ENCODE measurements at places on chromosomes 16 and 17.

DNA sequence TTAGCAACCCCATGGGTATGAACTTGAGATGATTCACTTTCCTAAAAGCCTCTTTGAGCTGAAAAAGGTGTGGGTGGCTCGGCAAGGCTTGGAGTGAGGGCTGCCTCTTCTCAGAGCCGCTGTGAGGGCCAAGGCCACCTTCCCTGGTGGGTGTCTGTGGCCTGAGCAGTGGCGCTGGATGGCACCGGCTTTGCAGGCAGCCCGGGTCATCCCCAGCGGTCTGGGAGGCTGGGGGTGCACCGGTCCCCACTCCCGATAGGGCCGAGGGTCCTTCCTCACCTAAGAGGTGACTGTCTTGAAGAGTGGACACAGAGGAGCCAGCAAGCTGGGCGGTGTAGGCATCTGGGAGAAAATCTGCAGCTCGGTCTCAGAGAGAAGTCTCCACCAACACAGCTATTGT lies 79.2 kb upstream of the RBL2 start:
- DNase-seq, result no peak

DNA sequence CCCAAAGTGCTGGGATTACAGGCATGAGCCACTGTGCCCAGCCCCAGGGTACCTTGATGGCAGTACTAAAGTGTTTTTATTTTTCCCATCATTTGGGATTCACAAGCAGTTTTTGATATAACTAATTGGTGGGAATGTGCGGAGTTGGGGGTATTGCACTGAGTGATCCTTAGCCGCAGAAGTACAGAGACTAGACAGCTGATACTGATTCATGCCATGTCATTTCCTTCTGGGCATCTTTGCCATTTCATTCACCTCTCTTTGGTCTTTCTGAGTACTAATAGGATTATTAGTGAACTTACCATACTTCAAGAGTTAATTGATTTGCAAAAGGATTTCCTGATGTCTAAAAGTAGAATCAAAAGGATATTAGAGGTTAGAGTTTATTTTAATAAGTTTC lies 9.7 kb downstream of the NMT1 start:
- no peak for DNase-seq

DNA sequence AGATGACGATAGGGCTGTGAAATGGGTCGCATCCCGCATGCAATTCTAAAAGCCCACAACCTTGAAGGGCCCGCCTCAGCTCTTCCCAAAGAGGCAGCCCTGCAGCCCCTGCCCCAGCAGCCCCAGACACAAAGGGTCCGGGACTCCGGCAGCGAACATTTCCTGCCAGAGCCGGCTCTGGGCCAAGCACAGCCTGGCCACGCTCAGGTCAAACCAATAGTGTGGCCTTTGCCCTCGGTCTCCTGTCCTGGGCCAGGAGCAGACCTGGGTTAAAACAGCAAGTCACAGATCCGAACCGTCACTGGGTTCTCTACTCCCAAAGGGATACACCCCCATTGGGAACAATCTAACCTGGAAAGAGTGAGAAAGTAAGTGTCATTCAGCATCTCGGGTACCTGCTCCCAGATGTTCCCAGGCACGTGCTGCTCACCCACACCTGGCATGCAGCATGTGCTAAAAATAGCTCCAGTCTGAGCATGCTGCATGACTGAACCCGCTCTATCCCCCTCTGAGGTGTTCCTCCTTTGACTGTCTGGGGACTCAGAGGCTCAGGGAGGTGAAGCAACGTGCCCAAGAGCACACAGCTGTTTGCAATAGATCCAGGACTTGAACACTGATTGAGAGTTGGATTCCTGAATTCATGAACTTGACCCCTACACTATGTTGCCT lies 22.2 kb upstream of the ATP2A3 start:
- DNase-seq, result peak; percentile 47

- peak; percentile 53 for DNase-seq
Measured at GRCh38 chr16:50309527-50310307, 43.4 kb downstream of the ADCY7 start.

- no peak for DNase-seq
Measured at GRCh38 chr16:11964761-11965551, at the start of gene TNFRSF17. TSS of gene TNFRSF17 (plus strand) at chr16:11965210. CDS start at chr16:11965325, 115 bp downstream.

- DNase-seq, result no peak
Measured at GRCh38 chr17:69335058-69335457, 8.1 kb upstream of the ABCA5 start.

DNA sequence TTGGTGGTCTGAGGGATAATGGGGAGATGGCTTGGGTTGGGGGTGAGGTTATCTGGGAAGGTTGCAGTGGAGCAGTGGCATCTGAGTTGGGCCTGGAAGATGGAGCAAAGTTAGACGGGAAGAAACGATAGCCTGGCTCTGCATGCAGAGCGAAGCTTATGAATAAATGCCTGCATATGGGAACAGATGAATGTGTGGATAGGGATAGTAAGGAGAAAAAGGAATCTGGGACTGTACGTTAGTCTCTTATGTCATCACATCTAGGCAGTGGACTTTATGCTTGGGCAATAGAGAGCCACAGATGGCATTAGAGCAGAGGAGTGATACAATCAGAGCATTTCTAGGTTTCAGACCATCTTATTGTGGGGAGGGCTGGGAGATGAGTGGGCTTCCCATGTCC lies 33.0 kb downstream of the CPNE2 start:
- DNase-seq, result no peak

DNA sequence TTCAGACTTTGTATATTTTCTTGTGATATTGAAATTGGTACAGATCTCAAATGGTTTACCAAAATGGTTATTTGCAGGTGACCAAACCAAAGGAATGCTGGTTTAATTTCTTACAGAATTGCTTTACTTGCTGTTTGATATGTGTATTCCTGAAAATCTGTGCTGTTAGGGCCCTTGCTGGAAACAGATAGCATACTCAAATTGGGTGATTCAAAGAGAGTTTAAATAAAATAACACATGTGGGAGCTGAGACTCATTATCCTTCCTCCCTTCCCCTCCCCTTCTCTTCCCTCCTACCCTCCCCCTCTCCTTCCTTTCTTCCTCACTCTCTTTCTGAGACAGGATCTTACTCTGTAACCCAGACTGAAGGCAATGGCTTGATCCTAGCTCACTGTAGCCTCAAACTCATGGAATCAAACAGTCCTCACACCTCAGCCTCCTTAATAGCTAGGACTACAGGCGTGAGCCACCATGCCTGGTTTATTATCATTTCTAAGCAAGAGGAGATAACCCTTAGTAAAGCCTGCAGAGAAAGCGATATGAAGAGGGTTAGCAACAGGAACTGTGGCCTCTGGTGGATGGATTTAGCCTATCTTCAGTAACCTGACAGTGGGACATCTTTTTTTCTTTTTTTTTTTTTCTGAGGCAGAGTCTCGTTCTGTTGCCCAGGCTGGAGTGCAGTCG lies 141.9 kb downstream of the BCAS3 start:
- DNase-seq, result no peak

DNA sequence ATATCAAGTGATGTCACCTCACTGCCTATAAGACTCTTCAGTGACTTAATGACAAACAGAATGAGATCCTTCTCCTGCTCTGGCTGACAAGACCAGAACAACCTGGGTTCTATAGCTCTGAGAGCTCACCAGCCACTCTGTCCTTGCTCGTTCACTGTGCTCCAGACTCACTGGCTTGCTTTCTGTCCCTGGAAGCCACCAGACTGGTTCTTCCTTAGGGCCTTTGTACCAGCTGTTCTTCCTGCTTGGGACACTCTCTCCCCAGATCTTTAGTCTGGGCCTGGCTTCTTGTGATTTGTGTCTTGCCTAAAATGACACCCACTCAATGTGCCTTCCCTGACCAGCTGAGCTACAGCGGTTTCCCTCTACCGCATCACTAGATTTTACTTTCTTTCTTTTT lies 76.1 kb downstream of the FTO start:
- no peak for DNase-seq

GRCh38 chr17:17749921-17750320 lies 68.7 kb downstream of the RAI1 start:
- DNase-seq, result no peak

DNA sequence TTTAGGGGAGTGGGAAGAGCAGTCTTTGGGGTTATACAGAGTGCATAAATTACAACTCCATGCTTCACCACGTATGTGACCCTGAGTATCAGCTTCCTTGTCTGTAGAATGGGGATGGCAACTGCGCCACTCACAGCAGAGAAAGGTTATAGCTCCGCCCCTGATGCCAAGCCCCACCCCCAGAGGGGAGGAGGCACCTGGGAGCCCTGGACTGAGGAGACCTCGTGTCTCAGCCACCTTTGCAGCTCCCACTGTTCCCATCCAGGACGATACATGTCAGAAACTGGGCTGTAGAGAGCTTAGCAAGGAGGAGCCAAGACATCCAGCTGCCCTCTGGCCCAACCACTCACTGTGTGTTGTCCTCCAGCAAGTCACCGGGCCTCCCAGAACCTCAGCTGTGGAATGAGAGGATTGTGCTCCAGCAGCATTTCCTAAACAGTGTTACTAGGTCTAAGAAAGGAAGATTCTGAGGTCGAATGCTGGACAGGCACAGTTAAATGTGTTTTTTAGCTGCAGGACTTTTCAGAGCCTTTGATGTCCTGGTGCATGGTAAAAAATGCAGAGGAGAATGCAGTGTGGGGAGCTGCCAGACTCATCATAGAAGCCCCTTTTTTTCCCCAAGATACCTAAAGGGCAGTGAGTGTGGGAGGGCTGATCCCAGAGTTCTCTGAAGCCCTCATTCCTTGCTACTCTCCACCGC lies 49.4 kb downstream of the BEAN1 start:
- peak; percentile 59 for DNase-seq

GRCh38 chr16:76583466-76583865 lies 306.3 kb downstream of the CNTNAP4 start:
- DNase-seq, result no peak

- DNase-seq, result peak; percentile 85
Measured at GRCh38 chr16:1054660-1055556, 17.6 kb upstream of the SSTR5 start.

- DNase-seq, result peak; percentile 77
Measured at GRCh38 chr16:2035431-2036199, 8.9 kb downstream of the NHERF2 start.

DNA sequence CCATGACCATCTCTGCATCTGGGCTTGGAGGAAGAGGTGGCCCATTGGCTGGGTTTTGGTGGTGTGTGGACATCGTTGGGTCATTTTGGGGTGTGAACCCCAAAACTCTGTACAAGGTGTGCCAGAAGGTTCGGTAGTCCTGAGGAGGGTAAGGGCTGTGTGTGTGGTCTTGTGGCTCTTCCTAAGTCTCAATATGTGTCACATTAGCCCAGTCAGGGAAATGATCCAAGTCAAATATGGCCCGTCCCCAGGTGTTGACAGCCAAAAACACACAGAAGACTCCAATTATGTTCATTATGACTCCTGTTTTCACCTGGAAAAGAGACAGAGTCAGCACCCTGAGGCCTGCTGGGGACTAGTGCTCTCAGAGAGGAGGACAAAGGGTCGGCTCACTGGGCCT lies 27.1 kb downstream of the SLC13A5 start:
- DNase-seq, result no peak

DNA sequence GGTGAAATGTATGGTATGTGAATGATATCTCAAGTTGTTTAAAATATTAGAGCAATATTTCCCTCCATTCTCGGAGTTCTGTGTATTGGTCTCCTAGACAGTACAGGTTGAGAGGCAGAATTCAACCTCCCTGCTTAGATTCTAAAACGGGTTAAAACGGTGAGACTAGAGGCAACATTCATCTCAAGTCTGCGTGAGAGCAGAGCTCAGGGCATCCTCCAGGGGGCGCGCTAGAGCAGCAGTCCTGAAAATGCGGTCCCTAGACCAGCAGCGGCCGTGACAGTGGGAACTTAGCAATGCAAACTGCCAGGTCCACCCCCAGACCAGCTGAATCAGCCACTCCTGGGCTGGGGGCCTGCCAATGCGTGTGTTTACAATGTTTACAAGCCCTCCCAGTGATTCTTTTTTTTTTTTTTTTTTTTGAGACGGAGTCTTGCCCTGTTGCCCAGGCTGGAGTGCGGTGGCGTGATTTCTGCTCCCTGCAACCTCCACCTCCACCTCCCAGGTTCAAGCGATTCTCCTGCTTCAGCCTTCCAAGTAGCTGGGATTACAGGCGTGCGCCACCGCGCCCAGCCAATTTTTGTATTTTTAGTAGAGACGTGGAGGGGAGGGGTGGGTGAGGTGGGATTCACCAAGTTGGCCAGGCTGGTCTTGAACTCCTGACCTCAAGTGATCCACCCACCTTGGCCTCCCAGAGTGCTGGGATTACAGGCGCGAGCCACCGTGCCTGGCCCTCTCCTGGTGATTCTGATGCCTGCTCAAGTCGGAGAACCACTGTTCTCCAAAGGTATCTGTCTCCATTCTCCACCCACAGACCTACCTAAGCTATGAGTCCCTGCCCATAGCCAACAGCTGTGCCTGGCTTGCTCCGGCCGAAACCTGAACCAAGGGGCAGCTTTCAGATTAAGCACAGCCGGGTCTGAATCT lies 24.2 kb downstream of the KLHL36 start:
- DNase-seq, result no peak

GRCh38 chr17:41667280-41668041 lies 21.2 kb upstream of the EIF1 start:
- DNase-seq, result no peak

DNA sequence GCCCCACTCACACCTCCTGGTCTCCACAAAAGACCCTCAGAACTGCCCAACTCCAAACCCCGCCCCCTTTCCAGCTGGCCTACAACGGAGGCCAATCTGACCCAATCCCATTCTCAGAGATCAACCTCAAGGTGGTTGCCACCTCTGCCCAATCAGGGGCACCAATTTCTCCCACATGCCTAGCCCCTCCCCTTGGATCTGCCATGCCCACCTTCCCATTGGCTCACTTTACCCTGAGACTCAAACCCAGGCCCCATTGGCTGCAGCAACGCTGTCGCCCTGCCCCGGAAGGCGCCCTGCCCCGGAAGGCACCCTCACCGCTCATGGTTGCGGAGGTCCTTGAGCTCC lies 10.6 kb downstream of the ZNF668 start:
- DNase-seq, result no peak

GRCh38 chr16:23564575-23565363 lies 7.2 kb downstream of the UBFD1 start:
- DNase-seq, result no peak

- no peak for DNase-seq
Measured at GRCh38 chr17:13541032-13541480, 60.7 kb downstream of the HS3ST3A1 start.

DNA sequence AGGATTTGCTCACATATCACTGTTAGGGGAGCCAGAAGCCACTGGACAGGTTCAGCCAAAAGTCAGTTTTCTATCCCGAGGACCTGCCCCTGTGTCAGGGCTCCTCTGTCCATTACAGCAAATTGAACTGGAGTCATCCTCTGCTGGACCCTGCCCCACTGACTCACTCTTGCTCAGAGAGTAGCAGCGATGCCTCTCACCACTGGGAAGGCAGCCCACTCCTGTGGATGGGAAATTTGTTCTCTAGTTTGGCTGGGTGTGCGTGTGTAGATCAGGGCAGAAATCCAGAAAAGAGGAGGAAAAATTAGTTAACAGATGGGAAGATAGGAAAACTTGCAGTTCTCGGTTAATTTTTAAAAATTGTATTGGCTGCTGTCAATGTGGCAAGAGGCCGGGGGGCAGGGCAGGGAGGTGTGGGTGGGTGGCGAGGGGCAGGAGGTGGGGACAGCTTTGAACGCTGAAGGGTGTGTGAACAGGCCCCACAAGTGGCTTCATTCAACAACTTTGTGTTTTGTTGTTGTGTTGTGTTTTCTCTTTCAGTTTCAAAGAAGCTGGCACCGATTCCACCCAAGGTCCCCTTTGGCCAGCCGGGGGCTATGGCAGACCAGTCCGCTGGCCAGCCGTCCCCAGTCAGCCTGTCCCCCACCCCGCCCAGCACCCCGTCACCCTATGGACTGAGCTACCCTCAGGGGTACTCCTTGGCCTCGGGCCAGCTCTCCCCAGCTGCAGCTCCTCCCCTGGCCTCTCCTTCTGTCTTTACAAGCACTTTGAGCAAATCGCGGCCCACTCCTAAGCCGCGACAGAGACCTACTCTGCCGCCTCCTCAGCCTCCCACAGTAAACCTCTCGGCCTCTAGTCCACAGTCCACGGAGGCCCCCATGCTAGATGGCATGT lies 33.6 kb downstream of the ELAC2 start:
- peak; percentile 84 for DNase-seq

Data from left forelimb (tissue), 1 donor.